SIG-M5 (cell line): ENCODE measurements at places on chromosomes 7 and 10.

DNA sequence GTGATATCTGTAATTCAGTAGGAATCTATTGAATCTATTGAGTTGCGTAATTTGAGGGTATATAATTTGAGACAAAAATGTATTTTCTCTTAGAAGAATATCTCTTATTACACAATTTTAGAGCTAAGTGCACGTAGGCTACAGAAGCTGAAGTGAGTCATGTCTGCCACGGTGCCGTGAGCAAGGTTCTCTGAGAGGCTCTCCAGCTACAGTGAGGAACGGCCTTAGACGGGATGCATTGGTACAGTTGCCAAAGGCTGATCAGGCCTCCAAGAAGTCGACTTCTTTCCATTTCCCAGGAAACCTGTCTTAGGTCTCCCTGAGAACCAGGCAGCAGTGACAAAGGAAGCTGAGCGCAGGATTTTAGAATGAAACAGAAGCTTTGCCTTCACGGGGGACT lies 28.6 kb downstream of the TCERG1L start:
- no peak for DNase-seq

DNA sequence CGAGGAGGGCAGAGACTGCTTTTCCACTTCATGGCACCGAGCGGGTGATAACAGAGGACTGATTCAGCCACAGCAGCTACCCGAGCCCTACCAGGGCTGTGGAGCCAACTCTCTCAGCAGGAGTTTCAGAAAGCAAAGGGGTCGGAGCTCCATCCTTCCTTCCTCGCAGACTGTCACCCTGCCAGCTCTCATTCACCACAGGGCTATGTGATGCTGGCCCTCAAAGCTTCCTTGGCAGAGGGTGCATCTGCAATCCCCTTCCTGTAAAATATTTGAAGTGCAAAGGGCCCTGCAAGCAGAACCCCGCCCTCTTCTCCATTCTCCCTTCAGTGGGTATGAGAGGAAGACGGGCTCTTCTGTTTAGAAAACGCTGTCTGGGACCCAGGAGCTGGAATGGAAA lies 105.3 kb upstream of the LYZL2 start:
- no peak for DNase-seq

DNA sequence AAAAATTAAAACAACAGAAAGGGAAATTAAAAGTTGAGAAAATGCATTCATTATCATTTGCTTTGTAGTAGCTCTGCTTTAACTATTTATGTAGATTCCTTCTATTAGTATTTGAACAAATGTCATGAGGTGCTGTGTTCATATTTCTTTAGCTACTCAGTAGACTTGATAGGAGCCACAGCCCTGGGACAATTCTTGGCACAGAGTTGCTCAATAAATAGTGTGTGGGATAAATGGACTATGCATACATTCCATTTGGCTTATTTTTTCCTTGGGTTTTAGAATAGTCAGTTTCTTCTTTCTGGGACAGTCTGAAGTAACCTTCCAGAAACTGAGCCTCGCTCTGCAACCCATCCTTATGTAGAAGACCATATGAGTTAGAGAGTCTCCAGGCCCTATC lies 13.4 kb downstream of the RPP30 start:
- no peak for DNase-seq

GRCh38 chr10:120984221-120984620 lies 133.1 kb downstream of the WDR11 start:
- no peak for DNase-seq

DNA sequence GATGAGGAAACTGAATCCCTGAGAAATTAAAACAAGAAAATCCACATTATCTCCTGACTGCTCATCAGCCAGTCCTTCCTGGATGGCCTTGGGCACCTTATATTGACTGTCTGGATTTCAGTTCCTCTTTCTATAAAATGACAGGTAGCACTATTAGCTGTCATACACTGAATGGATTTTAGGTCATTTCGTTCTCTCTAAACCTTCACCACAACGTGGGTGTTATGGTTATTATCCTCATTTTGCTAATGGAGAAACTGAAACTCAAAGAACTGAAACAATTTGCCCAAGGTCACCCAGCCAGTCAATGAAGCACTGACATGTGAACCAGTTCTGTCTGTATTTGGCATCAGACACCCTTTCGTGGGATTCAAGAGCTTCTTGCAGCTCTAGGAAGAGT lies 193.8 kb downstream of the CYP26A1 start:
- no peak for DNase-seq

GRCh38 chr10:73859784-73860491 lies 14.4 kb downstream of the CAMK2G start:
- DNase-seq = no peak

DNA sequence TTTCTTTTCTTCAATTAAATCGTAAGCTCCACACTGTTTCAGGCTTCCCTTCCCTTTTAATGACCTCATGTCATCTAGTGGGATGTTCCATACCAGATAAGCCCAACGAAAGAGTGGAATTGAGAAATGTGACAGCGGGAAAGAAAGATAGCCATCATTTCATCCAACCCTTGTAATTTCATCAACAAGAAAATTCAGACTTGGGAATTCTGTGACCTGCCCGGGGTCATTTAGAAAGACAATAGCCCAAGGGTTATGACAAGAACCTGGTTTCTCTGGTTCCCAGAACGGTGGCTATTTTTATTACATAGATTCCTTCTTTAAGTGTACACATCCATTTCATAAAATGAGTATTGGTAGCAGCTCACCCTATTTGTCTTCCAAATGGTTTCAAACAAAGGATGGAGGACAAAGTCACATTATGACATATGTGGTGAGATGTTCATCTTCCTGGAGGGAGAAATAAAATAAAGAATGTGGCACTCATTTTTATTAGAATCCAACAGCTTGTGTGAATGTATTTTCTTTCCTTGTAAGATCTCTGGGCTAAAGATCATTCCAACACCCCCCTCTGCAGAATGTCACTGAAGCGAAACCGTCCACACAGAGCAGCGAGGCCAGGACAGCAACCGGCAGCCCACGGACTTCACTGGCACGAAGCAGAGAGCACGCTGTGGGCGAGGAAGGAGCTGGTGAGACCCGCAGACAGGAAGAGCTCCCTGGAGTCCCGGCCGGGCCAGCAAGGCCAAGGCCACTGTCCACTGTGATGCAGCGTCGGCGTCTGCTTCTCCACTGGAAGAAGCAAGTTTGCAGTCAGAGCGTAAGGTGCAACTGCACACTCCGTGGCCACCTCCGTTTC lies 199.9 kb downstream of the KLF6 start:
- DNase-seq = no peak

DNA sequence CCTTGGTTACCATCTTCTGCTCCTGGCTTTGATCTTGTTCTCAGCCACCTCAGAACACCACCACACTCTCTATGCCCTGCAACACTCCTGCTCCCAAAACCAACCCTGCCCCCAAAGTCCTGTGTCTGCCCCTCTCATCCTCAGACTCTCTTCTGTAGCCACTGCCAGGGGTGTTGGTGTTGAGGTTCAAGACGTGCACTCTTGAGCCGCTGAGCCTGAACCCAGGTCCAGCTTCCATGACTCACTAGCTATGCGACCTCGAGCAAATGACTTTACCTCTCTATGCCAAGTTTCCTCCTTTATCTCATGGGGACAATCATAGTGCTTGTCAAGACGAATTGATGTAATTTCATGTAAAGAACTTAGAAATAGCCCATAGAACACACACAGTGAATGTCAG lies 840 bp upstream of the ATP6V0A4 start:
- no peak for DNase-seq
